Spleen (tissue), 13 donors: ENCODE measurements at places on chromosomes 5 and 9.
A peak's percentile ranks its signal among the peaks of the same experiment; 100 is the strongest.

GRCh38 chr5:123514615-123515355 lies 2.8 kb downstream of the CSNK1G3 start:
- no peak for DNase-seq
- H3K27me3 ChIP-seq, result no peaks in the 10 kb centered on the region
- no peaks in the 10 kb centered on the region for H3K36me3 ChIP-seq
- peaks cover 65% of the 10 kb centered on the region for H3K4me1 ChIP-seq
- H3K27ac ChIP-seq, result no peak overlapping the region

- DNase-seq, result no peak
- no peaks in the 10 kb centered on the region for H3K27me3 ChIP-seq
- H3K4me3 ChIP-seq, result no peak overlapping the region
- peak overlapping the region; percentile 71 for H3K27ac ChIP-seq
These were observed 39.2 kb downstream of the TLE4 start for GRCh38 chr9:79610791-79611614.

DNA sequence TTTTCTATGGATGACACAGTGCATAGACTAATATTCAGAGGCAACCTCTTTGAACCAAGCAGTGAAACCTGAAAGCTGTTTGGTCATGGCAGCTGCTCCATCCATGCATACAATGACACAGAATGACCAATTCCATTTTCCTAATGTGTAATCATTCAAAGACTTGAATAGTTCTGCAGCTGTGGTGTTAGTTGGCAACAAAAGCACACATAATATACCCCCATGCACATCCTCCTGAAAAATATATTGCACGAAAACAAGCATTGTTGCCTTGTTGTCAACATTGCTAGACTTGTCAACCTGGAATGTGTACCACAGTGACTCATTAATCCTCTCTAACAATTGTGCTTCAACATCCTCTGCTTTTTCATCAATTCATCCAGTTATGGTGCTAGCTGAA lies 71.0 kb upstream of the SEMA6A start:
- no peak overlapping the region for H3K4me3 ChIP-seq
- H3K4me1 ChIP-seq, result no peaks in the 10 kb centered on the region
- no peaks in the 10 kb centered on the region for H3K36me3 ChIP-seq
- no peak overlapping the region for H3K27ac ChIP-seq
- no peaks in the 10 kb centered on the region for H3K27me3 ChIP-seq

DNA sequence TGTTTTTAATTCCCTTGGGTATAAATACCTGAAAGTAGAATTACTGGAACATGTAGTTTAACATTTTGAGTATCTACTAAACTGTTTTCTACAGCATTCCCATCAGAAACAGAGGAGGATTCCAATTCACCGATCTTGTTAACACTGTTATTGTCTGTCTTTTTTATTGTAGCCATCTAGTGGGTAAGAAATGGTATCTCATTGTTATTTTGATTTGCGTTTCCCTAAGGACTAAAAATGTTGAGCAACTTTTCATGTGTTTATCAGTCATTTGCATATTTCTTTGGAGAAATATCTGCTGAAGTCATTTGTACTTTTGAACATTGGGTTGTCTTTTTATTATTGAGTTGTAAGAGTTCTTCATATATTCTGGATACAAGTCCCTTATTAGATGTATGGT lies 135.2 kb upstream of the NFIL3 start:
- H3K4me3 ChIP-seq, result no peak overlapping the region
- no peaks in the 10 kb centered on the region for H3K36me3 ChIP-seq
- no peak overlapping the region for H3K27ac ChIP-seq
- H3K27me3 ChIP-seq, result no peaks in the 10 kb centered on the region

DNA sequence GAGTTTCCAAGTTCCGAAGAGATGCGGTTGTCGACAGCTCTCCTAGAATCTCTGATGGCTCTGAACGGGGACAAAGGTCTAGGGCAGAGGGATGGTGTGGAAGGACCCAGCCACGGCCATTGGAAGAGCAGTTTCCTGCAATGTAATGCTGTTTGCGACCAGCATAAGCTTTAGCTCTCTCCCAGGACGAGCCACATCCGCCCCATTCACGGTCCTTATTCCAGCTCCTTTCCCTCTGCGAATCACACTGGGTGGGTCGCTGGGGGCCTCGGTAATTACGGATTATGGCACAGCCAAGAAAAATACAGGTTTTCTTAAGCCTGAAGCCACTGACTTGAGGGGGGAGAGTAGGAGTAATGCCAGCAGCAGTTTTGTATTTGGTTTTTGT lies 22.7 kb downstream of the ANXA2R start:
- H3K4me1 ChIP-seq, result peaks cover 48% of the 10 kb centered on the region
- H3K27me3 ChIP-seq, result no peaks in the 10 kb centered on the region
- H3K4me3 ChIP-seq, result peak overlapping the region; percentile 52
- H3K36me3 ChIP-seq, result no peaks in the 10 kb centered on the region
- DNase-seq, result peak; percentile 90

DNA sequence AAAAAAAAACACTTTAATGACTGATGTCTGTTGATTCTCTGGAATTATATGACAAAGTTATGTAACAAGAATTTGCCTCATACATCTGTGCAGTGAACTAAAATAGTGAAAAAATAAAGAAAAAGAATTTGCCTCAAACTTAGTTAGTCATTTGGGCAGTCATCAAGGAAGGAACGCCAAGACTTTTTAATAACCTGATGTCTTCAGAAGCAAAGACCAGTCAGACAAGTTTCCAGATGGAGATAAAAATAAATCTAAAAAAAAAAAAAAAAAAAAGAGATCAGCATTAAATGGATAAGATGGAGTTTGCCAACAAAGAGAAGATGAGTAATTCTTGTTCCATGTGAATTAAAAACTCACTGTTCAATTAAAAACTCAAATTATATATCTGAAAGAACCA lies 52.3 kb upstream of the JMY start:
- H3K36me3 ChIP-seq, result no peaks in the 10 kb centered on the region
- H3K4me3 ChIP-seq, result no peak overlapping the region
- no peaks in the 10 kb centered on the region for H3K4me1 ChIP-seq
- no peaks in the 10 kb centered on the region for H3K27me3 ChIP-seq
- H3K27ac ChIP-seq, result no peak overlapping the region

- H3K4me3 ChIP-seq, result no peak overlapping the region
- no peak for DNase-seq
- H3K27me3 ChIP-seq, result no peaks in the 10 kb centered on the region
- no peak overlapping the region for H3K27ac ChIP-seq
- H3K36me3 ChIP-seq, result no peaks in the 10 kb centered on the region
- no peaks in the 10 kb centered on the region for H3K4me1 ChIP-seq
These were observed 97.5 kb downstream of the COL5A1 start for GRCh38 chr9:134738869-134739659.

DNA sequence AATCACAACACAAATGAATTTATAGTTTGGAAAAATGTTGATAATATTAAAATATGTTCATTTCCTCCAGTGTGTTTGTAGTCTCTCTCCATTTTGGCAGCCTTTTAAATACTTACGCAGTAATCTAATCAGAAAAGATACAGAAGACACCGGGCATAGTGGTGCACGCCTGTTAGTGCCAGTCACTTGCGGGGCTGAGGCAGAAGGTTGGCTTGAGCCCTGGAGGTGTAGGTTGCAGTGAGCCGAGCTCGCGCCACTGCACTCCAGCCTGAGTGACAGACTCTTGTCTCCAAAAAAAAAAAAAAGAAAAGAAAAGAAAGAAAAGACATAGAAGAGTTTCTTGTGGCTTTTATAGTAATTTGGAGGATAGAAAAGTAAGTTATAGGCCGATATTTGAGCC lies 41.9 kb downstream of the NDFIP1 start:
- no peak for DNase-seq
- H3K4me1 ChIP-seq, result no peaks in the 10 kb centered on the region
- peaks cover 90% of the 10 kb centered on the region for H3K36me3 ChIP-seq
- H3K27me3 ChIP-seq, result no peaks in the 10 kb centered on the region
- H3K27ac ChIP-seq, result no peak overlapping the region

- no peaks in the 10 kb centered on the region for H3K27me3 ChIP-seq
- no peak overlapping the region for H3K27ac ChIP-seq
- H3K4me1 ChIP-seq, result no peaks in the 10 kb centered on the region
- no peak for DNase-seq
- H3K4me3 ChIP-seq, result no peak overlapping the region
These were observed 16.6 kb downstream of the PRDM9 start for GRCh38 chr5:23523998-23524397.
